ENCODE measurements at places on chromosomes 5 and 9.

GRCh38 chr5:33477816-33478215 lies 37.1 kb downstream of the TARS1 start:
- no peak for DNase-seq
- no peak overlapping the region for H3K27ac ChIP-seq
- H3K36me3 ChIP-seq = peaks cover 8% of the 10 kb centered on the region
- H3K27me3 ChIP-seq = no peaks in the 10 kb centered on the region

- H3K27ac ChIP-seq = no peak overlapping the region
- H3K27me3 ChIP-seq = peaks cover 5% of the 10 kb centered on the region
- no peak overlapping the region for H3K4me3 ChIP-seq
- no peak for DNase-seq
- no peaks in the 10 kb centered on the region for H3K36me3 ChIP-seq
- H3K4me1 ChIP-seq = peaks cover 6% of the 10 kb centered on the region
These were observed 145.4 kb downstream of the SYK start for GRCh38 chr9:90946982-90947381.

GRCh38 chr5:657570-657969 lies 35.6 kb downstream of the TPPP start:
- H3K27ac ChIP-seq = no peak overlapping the region
- peaks cover 6% of the 10 kb centered on the region for H3K36me3 ChIP-seq
- no peaks in the 10 kb centered on the region for H3K4me1 ChIP-seq
- no peaks in the 10 kb centered on the region for H3K27me3 ChIP-seq

GRCh38 chr9:34211395-34211794 lies 32.6 kb downstream of the UBAP1 start:
- no peaks in the 10 kb centered on the region for H3K36me3 ChIP-seq
- H3K27me3 ChIP-seq = no peaks in the 10 kb centered on the region
- H3K4me3 ChIP-seq = no peak overlapping the region
- H3K4me1 ChIP-seq = no peaks in the 10 kb centered on the region

GRCh38 chr5:151555760-151556576 lies 35.2 kb downstream of the FAT2 start:
- H3K27ac ChIP-seq = no peak overlapping the region
- H3K4me3 ChIP-seq = no peak overlapping the region
- H3K36me3 ChIP-seq = no peaks in the 10 kb centered on the region

- H3K36me3 ChIP-seq = peaks cover 3% of the 10 kb centered on the region
- H3K27ac ChIP-seq = no peak overlapping the region
- peak; percentile 39 for DNase-seq
- H3K27me3 ChIP-seq = no peaks in the 10 kb centered on the region
These were observed 39.8 kb upstream of the PITX1 start for GRCh38 chr5:135073761-135074345.

DNA sequence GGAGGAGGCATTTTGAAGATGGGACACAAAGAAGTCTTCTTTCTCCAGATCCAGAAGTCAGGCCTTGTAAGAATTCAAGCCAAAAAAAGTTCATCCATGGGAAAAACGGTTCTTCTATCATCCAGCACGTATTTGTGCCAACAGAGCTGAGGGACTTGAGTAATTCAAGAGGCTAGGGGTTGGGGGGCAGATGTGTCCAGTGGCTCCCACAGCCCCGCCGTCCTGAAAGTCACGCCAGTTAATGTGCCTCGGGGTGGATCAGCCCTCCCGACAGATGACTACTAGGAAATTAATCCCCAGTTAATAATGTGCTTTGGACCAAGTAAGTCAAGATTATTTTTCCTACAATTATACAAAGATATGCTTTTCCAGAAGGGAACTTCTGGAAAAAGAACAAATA lies 23.4 kb downstream of the NREP start:
- no peak for DNase-seq
- no peak overlapping the region for H3K4me3 ChIP-seq
- peaks cover 26% of the 10 kb centered on the region for H3K36me3 ChIP-seq
- H3K27ac ChIP-seq = peak overlapping the region; percentile 69
- H3K27me3 ChIP-seq = no peaks in the 10 kb centered on the region
- H3K4me1 ChIP-seq = peaks cover 24% of the 10 kb centered on the region

- peak overlapping the region; percentile 5 for H3K27ac ChIP-seq
- no peak overlapping the region for H3K4me3 ChIP-seq
- DNase-seq = peak; percentile 90
- no peaks in the 10 kb centered on the region for H3K4me1 ChIP-seq
These were observed 87.6 kb downstream of the ADAMTS6 start for GRCh38 chr5:65394087-65394486.

GRCh38 chr5:58264276-58264675 lies 195.6 kb downstream of the PLK2 start:
- no peaks in the 10 kb centered on the region for H3K36me3 ChIP-seq
- no peak overlapping the region for H3K4me3 ChIP-seq
- H3K27ac ChIP-seq = no peak overlapping the region
- DNase-seq = no peak
- H3K4me1 ChIP-seq = peaks cover 4% of the 10 kb centered on the region

GRCh38 chr5:1467341-1468246 lies 22.4 kb upstream of the SLC6A3 start:
- H3K4me3 ChIP-seq = no peak overlapping the region
- DNase-seq = no peak

DNA sequence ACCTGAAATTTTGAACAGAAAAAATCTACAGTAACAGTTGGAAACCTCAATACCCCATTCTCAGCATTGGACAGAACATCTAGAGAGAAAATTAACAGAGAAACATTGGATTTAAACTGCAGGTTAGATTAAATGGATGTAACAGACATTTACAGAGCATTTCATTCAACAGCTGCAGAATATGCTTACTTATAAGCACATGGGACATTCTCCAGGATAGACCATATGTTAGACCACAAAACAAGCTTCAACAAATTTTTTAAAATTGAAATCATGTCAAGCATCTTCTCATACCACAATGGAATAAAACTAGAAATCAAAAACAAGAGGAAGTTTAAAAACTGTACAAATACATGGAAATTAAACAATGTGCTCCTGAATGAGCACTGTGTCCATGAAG lies 316.3 kb downstream of the FAM170A start:
- DNase-seq = no peak
- no peak overlapping the region for H3K27ac ChIP-seq
- H3K4me1 ChIP-seq = no peaks in the 10 kb centered on the region
- H3K27me3 ChIP-seq = no peaks in the 10 kb centered on the region
- H3K36me3 ChIP-seq = no peaks in the 10 kb centered on the region

DNA sequence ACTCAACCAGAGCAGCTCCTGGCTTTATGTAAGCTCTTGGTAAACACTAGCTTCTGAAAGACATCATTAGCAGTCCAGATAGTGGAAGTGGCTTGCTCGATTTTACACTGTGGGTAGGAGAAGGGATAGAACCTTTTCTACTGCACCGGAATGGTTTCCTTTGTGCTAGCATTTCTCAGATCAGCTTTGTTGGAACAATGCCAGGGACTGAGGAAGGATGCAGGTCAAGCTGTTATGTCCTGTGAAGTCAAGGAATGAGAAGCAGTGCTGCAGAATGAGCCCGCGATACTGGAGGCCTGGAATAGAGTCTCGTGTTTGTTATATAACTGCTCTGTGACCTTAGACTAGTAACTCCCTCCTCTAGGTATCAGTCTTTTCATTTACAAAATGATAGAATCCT lies 233.6 kb downstream of the GABRB2 start:
- no peaks in the 10 kb centered on the region for H3K27me3 ChIP-seq
- H3K4me1 ChIP-seq = no peaks in the 10 kb centered on the region
- H3K27ac ChIP-seq = no peak overlapping the region

- H3K27me3 ChIP-seq = no peaks in the 10 kb centered on the region
- peaks cover 43% of the 10 kb centered on the region for H3K4me1 ChIP-seq
- H3K36me3 ChIP-seq = no peaks in the 10 kb centered on the region
- peak overlapping the region; percentile 34 for H3K27ac ChIP-seq
- H3K4me3 ChIP-seq = no peak overlapping the region
These were observed 171.3 kb downstream of the RGS3 start for GRCh38 chr9:113634596-113635515.
